Aorta (tissue), 5 donors: ENCODE measurements at places on chromosomes 2 and 18. TPM values are rescaled to one million over a fixed set of nuclear protein-coding genes. Genes with fewer than 3 reads are reported as not detected.

The FOXI3 gene
- polyA plus RNA-seq = not detected

The ALK gene
- polyA plus RNA-seq = not detected

The GALR1 gene
- polyA plus RNA-seq = not detected

The SLC11A1 gene
- 4.1 TPM for polyA plus RNA-seq

The CIB4 gene
- not detected for polyA plus RNA-seq

The SLC4A3 gene
- polyA plus RNA-seq = 2.9 TPM

The IL37 gene
- not detected for polyA plus RNA-seq

The AMMECR1L gene
- polyA plus RNA-seq = 3.5 TPM

The PARD6G gene
- 0.38 TPM for polyA plus RNA-seq

The SNX17 gene
- polyA plus RNA-seq = 79.4 TPM

The DUSP28 gene
- polyA plus RNA-seq = 3.0 TPM

The SP5 gene
- not detected for polyA plus RNA-seq

The CD28 gene
- polyA plus RNA-seq = 1.0 TPM

The PPP1R1C gene
- 1.4 TPM for polyA plus RNA-seq

The MZT2B gene
- 188 TPM for polyA plus RNA-seq

The SCN3A gene
- 0.38 TPM for polyA plus RNA-seq

The SNTG2 gene
- not detected for polyA plus RNA-seq

The POTEI gene
- polyA plus RNA-seq = not detected

The PROC gene
- 0.50 TPM for polyA plus RNA-seq

The BMP10 gene
- polyA plus RNA-seq = not detected

The TMEM200C gene
- polyA plus RNA-seq = not detected

The EVA1A gene
- polyA plus RNA-seq = 0.82 TPM

The GREB1L gene
- polyA plus RNA-seq = 1.1 TPM

The TMEM37 gene
- polyA plus RNA-seq = 1.2 TPM

The HOXD3 gene
- 1.5 TPM for polyA plus RNA-seq

The POTEC gene
- not detected for polyA plus RNA-seq

The POTEJ gene
- polyA plus RNA-seq = not detected

The ALPG gene
- polyA plus RNA-seq = not detected

The CEP68 gene
- 9.2 TPM for polyA plus RNA-seq

The CHMP3 gene
- 92.7 TPM for polyA plus RNA-seq

The UPP2 gene
- polyA plus RNA-seq = not detected

The CYP27C1 gene
- not detected for polyA plus RNA-seq

The CYP1B1 gene
- 7.3 TPM for polyA plus RNA-seq

The DSC3 gene
- 2.0 TPM for polyA plus RNA-seq

The RFTN2 gene
- 8.0 TPM for polyA plus RNA-seq

The SRBD1 gene
- 6.6 TPM for polyA plus RNA-seq

The ASB18 gene
- not detected for polyA plus RNA-seq

The HS6ST1 gene
- 3.0 TPM for polyA plus RNA-seq

The TNFAIP6 gene
- 0.75 TPM for polyA plus RNA-seq
